ENCODE measurements at places on chromosomes 1 and 21.

DNA sequence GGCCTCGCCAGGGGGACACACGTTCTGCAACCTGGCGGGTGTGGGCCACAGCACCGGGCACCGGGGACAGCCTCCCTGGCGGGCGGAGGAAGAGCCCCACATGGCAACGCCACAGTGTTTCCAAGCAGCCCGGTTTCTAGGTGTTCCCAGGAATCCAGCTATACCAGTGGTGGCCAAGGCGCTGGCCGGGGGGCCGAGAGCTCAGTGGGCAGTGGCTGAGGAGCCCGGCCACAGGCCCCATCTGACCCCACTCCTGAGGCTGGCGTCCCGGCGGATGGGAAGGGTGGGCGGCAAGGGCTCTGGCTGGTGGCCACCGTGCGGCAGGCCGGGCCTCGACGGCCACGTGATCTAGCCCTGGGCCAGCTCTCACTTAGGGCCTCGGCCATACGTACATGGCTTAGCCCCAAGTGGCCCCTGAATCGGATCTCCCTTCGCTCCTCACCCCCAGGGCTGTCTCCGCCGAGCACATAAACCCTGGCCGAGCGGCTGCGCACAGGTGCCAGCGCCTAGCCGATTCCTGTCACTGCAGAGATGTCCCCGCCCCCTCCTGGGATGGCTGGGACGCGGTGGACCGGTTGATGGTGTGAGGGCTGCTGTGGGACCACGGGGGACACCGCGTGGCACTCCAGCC is 68.7 kb downstream of the MORN1 start:
- DNase-seq = no peak

DNA sequence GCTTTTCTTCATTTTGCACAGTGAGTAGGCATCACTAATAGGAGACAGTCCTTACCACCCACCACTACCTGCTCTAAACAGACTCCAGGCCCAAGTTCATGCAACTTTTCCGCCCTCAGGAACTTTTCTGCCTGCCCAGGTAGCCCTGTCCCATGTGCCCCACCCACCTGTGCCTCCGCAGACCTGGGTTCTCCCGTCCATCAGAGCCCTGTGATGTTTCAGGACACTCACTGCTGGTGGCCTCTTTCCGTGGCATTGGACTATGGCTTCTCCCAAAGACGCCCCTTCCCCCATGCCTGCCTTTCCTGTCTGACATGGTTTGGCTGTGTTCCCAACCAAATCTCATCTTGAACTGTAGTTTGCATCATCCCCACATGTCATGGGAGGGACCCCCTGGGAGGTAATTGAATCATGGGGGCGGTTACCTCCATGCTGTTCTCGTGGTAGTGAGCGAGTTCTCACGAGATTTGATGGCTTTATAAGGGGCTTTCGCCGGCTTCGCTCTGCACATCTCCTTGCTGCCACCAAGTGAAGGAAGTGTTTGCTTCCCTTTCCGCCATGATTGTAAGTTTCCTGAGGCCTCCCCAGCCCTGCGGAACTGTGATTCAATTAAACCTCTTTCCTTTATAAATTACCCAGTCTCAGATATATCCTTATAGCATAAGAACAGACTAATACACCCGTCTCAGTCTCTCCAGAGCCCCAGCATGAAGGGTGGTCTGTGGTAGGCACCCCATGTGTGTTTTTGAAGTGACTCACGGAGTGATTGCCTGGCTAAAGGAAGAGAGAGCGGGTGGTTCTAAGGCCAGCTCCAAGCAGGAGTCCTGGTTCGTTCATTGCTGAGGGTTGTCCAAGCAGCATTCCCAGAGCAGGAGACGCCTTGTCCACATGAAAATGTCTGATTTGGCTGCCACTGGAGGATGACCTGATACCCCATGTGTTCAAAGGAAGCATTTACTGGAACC is 86.0 kb upstream of the ZBTB40 start:
- DNase-seq = no peak

GRCh38 chr1:101312147-101312546 is 75.3 kb downstream of the S1PR1 start:
- no peak for DNase-seq

GRCh38 chr1:228882041-228882770 is 146.9 kb downstream of the RHOU start:
- no peak for DNase-seq
